IMR-90 (cell line): ENCODE measurements at places on chromosomes 3 and 15. TPM values are rescaled to one million over a fixed set of nuclear protein-coding genes. Genes with fewer than 3 reads are reported as not detected.

Gene WNT7A
- total RNA-seq = not detected in 2 replicates

GRCh38 chr3:80213086-80213485 lies 445.3 kb upstream of the ROBO1 start:
- no peak overlapping the region for H3K27ac ChIP-seq
- DNase-seq = no peak
- H3K36me3 ChIP-seq = no peaks in the 10 kb centered on the region
- H3K27me3 ChIP-seq = no peaks in the 10 kb centered on the region
- H3K4me1 ChIP-seq = no peaks in the 10 kb centered on the region

DNA sequence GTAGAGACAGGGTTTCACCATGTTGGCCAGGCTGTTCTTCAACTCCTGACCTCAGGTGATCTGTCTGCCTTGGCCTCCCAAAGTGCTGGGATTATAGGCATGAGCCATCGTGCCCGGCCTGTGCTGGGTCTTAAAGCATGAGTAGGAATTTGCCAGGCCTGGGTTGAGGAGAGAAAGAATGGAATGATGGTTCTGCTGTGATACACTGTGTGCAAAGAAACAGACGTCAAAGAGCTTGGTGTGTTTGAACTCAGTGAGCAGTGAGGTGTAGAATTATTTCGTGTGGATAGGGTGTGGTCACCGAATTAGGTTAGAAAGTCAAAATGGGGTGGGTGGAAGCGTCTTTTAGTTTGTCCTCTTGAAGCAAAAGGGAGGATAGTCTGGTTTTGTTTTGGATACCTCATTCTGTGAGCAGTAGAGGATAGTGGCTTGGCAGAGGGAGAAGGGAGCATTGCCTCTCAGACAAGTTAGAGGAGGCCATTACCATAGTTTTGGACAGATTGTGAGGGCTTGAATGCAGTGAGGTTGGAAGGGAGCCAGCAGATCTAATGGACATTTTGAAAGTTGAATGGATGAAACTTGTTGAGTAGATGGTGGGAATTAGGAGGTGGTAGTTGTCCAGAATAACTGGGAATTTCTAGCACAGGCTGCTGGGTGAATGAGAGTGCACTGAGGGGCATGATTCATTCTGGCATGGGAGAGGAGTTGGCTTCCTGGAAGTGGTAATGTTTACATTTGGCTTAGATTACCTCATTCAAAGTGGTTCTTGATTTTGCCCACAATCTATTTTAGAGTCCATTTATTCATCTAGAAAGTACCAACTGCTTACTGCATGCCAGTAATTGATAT lies 27.2 kb downstream of the AKAP13 start:
- H3K4me3 ChIP-seq = no peak overlapping the region
- no peaks in the 10 kb centered on the region for H3K27me3 ChIP-seq
- peak; percentile 90 for DNase-seq
- peak overlapping the region; percentile 32 for H3K27ac ChIP-seq

GRCh38 chr3:37456781-37457180 lies 282.4 kb upstream of the LRRFIP2 start:
- no peak for DNase-seq
- no peak overlapping the region for H3K4me3 ChIP-seq
- H3K27ac ChIP-seq = no peak overlapping the region

GRCh38 chr15:47609693-47610092 lies 107.6 kb upstream of the SEMA6D start:
- no peak overlapping the region for H3K27ac ChIP-seq
- H3K36me3 ChIP-seq = no peaks in the 10 kb centered on the region
- H3K4me3 ChIP-seq = no peak overlapping the region
- H3K4me1 ChIP-seq = no peaks in the 10 kb centered on the region
- DNase-seq = no peak

- H3K4me1 ChIP-seq = peaks cover 3% of the 10 kb centered on the region
- peak; percentile 69 for DNase-seq
- H3K4me3 ChIP-seq = no peak overlapping the region
- peak overlapping the region; percentile 41; the same call in 1 of the 2 replicates for H3K27ac ChIP-seq
- H3K36me3 ChIP-seq = no peaks in the 10 kb centered on the region
These were observed 56.5 kb downstream of the CLDN1 start for GRCh38 chr3:190265796-190266195.

Gene TEX55
- total RNA-seq = not detected in 2 replicates

- H3K27ac ChIP-seq = no peak overlapping the region
- H3K4me1 ChIP-seq = no peaks in the 10 kb centered on the region
- H3K36me3 ChIP-seq = no peaks in the 10 kb centered on the region
- no peaks in the 10 kb centered on the region for H3K27me3 ChIP-seq
- DNase-seq = no peak
- H3K4me3 ChIP-seq = no peak overlapping the region
These were observed 822.4 kb upstream of the CADM2 start for GRCh38 chr3:84136425-84136824.

Gene CLDN18
- not detected in 2 replicates for total RNA-seq

DNA sequence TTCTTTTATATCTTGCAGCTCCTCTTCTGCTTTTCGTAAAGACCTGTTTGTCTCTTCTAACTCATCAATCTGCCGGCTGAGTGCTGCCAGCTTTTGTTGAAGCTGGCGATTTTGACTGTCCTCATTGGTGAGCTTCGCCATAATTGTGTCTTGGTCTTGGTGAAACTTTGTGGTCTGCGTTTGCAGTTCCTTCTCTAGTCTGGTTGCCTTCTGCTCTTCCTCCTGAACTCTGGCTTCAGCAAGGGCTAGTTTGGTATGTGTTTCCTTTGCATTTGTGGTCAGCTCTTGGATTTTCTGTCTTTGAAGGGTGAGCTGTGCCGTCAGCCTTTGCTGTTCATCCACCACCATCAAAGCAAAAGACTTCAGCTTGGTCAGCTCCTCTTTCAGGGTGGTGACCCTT lies 32.9 kb downstream of the CMSS1 start:
- H3K4me1 ChIP-seq = peaks cover 6% of the 10 kb centered on the region
- no peak overlapping the region for H3K27ac ChIP-seq
- no peak for DNase-seq

Gene TM6SF1
- 1.6 and 1.9 TPM in 2 replicates for total RNA-seq

DNA sequence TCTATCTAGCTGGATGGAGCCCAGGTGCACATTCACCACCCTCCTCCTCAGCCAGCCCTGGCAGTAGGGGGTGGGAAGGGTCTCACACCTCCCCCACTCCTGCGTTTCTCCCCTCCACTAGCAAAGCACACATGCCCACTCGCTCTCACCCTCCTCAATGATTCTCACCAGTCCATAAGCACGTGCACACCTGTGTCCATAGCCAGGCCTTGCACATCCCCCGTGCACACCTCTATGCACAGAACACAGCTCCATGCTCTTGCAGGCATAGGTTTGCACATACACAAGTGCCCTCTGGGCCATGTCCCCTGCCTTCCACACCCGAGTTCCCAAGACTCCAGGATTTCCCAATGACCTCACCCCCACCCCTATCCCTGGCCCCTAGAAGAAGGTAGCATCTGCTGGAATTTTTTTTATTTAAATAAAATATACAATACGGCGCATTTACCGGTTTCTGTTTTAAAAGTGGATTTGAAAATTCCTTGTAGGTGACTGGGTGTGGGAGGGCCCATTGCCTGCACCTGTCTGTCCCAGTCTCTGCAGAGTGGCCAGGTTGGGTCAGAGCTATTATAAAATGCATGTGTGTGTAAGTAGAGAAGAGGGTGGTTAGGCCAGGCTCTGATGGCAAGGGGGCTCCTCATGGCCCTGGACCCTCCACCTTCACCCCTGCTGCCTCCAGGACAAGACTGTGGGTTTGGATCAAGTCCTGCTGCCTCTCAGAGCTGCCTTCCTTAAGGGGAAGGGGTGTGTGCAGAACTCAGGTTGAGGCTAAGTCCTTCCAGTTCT lies 49.1 kb downstream of the HCN4 start:
- no peak overlapping the region for H3K4me3 ChIP-seq
- DNase-seq = no peak
- H3K4me1 ChIP-seq = no peaks in the 10 kb centered on the region
- peaks cover 32% of the 10 kb centered on the region for H3K27me3 ChIP-seq
- H3K27ac ChIP-seq = no peak overlapping the region
- no peaks in the 10 kb centered on the region for H3K36me3 ChIP-seq

DNA sequence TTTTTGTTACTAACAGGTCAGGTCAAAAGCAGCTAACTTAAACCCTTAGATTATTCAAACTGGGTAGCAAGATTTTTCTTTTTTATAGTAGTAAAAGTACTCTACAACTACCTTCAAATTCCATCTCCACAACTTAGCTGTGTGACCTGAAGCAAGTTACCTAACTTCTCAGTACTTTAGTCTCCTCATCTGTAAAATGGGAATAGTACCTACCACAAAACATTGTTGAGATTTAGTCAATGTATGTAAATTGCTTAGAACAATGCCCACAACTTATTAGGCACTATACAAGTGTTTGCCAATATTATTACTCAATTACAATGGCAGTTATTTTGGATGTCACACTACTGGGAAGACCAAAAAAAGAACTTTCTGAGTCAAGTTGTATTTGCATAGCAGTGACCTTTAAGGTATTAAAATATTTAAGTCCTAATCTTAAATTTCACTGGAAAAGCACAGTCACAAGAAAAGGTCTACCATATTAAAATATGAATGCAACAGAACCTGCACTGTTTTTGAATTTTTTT lies 2.9 kb downstream of the TASOR start:
- H3K4me1 ChIP-seq = no peaks in the 10 kb centered on the region
- H3K27ac ChIP-seq = no peak overlapping the region
- no peak for DNase-seq
- H3K4me3 ChIP-seq = no peak overlapping the region
- H3K36me3 ChIP-seq = peaks cover 3% of the 10 kb centered on the region

DNA sequence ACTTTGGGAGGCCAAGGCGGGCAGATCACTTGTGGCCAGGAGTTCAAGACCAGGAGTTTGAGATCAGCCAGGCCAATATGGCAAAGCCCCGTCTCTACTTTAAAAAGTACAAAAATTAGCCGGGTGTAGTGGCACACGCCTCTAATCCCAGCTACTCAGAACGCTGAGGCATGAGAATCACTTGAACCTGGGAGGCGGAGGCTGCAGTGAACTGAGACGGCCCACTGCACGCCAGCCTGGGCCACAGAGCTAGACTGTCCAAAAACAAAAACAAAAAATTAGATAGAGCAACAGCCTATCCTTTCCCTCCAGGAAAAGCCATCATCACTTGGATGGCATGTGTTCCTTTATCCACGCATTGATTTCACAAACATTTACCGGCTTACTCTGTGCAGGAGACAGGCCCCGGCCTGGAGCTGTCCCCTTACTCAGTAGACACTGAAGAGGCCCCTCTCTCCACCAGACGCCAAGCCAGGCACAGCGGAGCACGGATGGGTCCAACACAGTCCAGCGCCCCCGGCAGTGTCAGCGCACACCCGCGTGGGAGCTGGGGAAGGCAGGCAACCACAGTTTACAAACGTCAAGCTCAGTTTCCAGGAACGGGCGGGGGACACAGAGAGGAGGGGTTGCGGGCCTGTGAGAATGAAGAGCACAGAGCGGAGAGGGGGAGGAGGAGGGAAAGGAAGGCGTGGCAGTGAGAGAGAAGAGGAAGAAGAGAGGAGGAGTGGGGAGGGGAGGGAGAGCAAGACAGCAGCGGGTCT lies 3.1 kb downstream of the GP5 start:
- H3K36me3 ChIP-seq = no peaks in the 10 kb centered on the region
- H3K27me3 ChIP-seq = peaks cover 20% of the 10 kb centered on the region
- H3K27ac ChIP-seq = no peak overlapping the region
- peaks cover 9% of the 10 kb centered on the region for H3K4me1 ChIP-seq
- H3K4me3 ChIP-seq = no peak overlapping the region

DNA sequence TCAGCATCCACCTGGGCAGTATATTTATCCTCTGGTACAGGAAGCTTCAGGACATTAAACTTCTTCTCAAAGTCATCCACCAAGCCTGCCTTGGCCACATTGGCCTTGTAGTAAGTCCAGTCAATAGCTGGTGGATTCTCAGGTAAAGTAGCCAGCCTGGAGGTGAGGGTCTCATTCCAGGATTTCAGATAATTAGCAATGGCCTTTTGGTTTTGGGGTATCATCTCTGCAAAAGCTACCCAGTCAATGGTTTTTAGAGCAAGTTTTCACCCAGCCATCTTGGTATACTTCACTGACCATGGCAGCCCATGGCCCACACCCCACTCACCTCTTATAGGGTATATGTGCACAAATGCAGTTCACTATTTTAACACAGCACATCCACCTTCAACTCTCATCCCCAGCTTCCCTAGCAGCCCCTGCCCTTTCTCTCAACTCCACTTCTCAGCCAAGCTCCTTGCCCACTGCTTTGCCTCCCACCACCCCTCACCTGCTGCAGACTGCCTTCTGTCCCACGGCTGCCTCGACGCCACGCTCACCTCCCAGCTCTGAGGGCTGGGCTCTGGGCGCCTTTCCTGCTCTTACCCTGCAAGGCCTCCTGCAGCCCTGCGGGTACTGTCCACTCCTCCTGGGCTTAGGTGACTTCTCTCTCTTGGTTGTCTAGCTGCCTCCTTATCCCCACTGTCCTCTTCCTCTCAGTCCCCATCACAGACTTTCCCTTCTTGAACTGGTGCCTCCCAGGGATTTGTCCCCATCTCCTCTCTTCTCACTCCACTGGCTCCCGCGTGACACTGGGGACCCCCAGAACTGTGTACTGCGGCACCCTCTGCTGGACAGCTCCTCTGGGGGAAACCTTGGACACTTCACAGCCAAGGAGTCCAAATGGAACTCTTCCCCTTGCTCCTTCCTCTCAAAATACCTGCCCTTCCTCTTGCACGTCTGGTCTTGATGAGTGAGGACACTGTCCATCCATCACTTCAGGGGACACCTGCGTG lies 1.7 kb upstream of the TGM5 start:
- H3K36me3 ChIP-seq = no peaks in the 10 kb centered on the region
- DNase-seq = no peak
- H3K27ac ChIP-seq = no peak overlapping the region
- no peaks in the 10 kb centered on the region for H3K4me1 ChIP-seq
- H3K27me3 ChIP-seq = peaks cover 43% of the 10 kb centered on the region

DNA sequence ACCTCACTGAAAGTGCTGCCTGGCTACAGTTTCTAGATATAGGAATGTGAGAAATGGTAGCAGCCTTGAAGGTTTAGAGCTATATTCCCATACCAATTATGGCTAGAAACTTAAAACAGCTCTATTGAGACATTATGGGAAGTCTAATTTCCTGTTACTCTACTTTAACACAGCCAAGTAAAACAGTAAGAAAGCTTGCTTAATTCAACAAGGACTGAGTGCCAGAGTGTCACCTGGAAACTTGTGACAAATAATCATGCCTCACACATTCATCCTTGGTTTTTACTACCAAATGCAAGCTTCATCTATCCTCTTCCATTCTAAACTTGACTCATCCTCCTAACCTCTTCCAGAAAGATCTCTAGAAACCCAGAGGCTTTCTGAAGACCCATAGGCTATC lies 41.7 kb downstream of the UBE3A start:
- no peaks in the 10 kb centered on the region for H3K27me3 ChIP-seq
- no peak overlapping the region for H3K4me3 ChIP-seq
- no peak overlapping the region for H3K27ac ChIP-seq

Gene LYZL4
- total RNA-seq = not detected in 2 replicates

GRCh38 chr3:74066456-74066855 lies 441.7 kb upstream of the PDZRN3 start:
- no peaks in the 10 kb centered on the region for H3K27me3 ChIP-seq
- no peak overlapping the region for H3K4me3 ChIP-seq
- DNase-seq = no peak
- no peak overlapping the region for H3K27ac ChIP-seq

Gene IGF2BP2
- 88.2 and 126 TPM in 2 replicates for total RNA-seq

GRCh38 chr3:106302451-106303221 lies 433.8 kb upstream of the CBLB start:
- H3K4me1 ChIP-seq = no peaks in the 10 kb centered on the region
- H3K27ac ChIP-seq = no peak overlapping the region
- DNase-seq = no peak

Gene HACD3
- 131 and 169 TPM in 2 replicates for total RNA-seq

Gene CD80
- not detected in 2 replicates for total RNA-seq

- no peaks in the 10 kb centered on the region for H3K4me1 ChIP-seq
- no peak overlapping the region for H3K27ac ChIP-seq
- no peak overlapping the region for H3K4me3 ChIP-seq
- DNase-seq = no peak
- no peaks in the 10 kb centered on the region for H3K36me3 ChIP-seq
- peaks cover 13% of the 10 kb centered on the region; the same call in 1 of the 2 replicates for H3K27me3 ChIP-seq
These were observed 18.0 kb downstream of the ESYT3 start for GRCh38 chr3:138452436-138452835.
